Adrenal gland (tissue), 19 donors: ENCODE measurements at places on chromosomes 2 and 18.

DNA sequence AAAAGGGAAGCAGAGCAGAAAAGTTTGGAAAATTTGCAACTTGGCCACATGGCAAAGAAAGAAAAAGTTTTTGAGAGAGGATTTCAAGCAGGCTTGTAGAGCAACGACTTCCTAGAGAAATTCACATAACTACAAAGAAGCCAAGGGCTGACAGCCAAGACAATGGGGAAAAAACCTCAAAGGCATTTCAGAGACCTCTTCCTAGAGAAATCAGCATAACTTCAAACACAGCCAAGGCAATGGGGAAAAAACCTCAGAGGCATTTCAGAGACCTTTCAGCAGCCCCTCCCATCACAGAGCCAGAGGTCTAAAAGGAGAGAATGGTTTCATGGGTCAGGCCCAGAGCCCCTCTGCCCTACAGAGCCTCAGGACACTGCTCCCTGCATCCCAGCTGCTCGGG, 7.2 kb downstream of the ADI1 start:
- DNase-seq = no peak

DNA sequence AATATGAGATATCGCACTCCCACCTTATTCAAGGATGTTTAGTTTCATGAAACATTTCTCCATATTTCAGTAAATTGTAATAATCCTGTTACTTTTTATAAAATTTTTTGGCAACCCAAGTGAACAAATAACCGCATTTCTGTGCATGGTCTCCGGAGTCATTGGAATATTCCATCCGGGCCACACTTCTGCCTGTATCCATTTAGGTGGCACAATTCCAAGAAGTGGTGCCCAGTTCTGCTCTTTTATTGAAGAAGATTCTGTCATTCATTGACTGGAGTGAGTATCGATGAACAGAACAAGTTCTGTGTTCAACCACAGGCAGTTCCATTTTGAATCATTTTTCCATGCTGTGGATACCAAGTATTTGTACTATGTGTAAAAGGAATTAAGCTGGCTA, 26.6 kb upstream of the ICOS start:
- no peak for DNase-seq

DNA sequence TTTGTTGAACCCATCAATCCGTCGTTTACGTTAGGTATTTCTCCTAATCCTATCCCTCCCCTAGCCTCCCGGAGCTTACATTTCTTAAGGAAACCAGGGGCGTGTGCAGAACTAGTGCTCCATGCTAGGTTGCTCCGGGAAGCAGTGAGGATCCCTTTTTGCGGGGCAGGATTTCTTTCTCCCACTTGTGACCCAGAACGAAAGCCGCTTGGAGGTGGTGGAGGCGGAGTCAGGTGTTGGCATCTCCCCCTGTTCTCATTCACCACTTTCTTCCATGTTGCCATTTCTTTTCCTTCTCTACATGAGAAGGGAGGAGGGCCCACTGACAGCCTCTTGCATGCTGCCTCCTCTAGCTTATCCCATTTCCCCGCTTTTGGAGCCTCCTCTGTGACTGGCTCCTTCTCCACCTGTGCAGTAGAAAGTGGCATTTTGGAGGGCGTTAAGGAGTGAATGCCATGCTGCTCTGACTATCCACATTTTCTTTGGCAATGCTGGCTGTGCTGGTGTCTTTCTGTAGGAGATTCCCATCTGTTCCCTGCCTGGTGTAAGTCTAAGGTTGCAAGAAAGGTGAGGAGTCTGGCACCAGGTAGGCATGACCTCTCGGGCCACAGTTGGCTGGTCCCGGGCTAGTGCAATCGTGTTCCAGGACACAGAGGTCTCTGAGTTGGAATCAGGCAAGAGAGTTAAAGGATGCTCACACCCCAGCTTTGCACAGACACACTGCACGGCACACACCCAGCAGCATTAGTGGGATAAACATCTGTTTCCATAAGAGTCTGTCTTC, 89.5 kb downstream of the ACKR3 start:
- no peak for DNase-seq

- DNase-seq = no peak
Measured at GRCh38 chr2:147792966-147793617, 51.7 kb upstream of the ACVR2A start.

DNA sequence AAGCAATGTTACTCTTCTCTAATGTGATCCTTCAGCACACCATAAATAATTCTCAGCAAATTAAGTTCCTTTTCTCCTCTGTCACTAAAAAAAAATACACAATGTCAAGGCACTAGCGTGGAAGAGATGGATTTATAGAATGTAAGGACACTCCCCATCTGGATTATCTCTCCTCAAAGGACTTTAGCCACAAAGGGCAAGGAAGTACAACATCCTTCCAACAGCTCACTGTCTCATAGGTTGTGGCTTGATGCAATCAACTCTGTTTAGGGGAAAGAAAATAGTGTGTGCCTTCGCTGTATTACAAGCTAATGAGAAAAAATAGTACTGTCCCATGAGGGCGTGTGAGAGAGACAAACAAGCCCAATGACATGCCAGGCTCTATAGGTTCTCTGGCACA, 129.1 kb upstream of the DNMT3A start:
- no peak for DNase-seq

GRCh38 chr2:119837759-119838158, 78.0 kb downstream of the PTPN4 start:
- no peak for DNase-seq

DNA sequence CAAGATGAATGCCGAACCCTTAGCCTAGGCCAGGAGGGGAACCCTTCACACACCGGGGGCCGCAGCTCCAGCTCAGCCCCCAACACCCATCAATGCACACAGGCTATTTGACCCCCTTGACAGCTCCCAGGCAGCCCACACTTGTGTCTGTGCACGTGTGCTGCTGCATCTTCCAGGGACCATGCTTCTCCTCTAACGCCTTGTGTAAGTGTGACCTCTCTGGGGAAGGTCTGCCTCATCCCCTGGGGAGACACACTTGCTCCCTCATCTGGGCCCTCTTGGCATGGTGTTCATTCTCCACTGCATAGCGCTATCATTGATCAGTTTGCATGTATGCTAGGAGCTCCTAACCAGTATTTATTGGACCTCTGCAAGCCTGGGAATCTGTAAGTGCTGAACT, 120.0 kb upstream of the FHL2 start:
- DNase-seq = no peak

DNA sequence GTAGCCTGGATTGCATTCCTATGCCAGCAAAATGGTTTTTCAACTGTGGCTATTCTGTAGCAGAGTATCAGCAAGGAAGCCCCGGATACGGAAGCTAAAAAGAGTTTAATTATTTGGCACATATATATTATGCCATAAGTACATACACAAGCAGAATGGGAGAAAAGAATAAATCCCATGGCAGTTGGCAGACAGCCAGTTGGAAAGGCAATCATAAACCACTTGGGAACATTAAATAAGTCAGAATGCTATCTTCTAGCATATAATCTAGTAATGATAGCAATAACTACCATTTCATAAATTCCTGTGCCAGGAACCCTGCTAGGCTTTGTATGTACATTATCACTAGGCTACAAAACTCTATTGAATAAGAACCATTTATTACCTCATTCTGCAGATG, 26.0 kb downstream of the GALNT5 start:
- DNase-seq = no peak

DNA sequence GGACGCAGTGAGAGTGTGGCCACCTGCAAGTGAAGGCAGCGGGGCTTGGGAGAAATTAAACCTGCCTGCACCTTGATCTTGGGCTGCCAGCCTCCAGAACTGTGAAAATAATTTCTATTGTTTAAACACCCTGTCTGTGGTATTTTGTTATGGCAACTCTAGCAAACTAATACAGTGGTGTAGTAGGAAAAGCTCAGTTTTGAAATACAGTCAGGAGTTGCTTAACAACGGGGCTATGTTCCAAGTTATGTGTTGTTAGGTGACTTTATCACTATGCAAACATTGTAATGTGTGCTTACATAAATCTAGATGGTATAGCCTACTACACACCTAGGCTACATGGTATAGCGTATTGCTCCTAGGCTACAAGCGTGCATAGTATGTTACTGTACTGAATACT, 93.4 kb upstream of the FN1 start:
- no peak for DNase-seq

DNA sequence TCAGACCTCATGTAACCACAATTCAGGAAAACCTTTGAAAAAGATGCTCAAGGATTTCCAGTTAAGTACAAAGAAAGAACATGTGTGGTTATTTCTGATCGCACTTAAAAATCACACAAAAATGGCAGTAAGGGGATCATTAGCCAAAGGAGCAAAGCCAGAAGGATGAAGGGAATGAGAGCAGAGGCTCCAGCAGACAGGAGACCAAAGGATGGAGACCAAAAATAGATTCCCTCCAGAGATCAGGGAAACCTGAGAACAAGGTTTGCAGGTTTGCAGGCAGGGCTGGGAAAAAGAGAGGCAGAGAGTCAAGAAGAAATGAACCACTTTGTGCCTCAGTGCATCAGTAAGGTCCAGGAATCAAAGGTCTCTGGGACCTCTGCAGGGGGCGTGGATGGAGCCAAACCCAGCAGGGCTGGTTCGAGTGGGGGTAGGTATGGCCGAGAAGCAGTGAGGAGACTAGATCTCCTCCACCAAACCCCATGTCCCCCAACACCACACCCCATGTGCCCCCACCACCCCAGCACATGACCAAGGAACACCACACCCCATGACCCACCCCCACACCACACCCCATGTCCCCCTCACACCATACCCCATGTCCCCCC, 98.5 kb upstream of the GPC1 start:
- DNase-seq = no peak

DNA sequence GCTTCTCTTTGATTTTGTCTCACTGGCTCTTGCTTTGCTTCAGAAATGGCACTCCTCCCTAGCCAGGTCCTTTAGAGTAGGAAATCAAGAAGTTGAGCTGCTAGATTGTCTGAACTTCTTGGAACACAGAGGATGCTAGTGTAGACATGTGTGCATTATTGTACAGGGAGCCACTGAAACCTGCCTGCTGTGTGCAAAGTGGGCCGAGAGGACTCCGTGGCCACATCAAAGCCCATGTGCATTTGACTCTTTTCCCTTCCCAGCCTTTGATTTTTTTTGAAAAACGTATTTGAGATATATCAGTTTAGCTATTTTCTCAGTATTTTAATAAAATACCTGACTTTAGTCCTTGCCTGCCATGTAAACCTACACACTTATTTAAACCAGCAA, 83.1 kb downstream of the TMEM247 start:
- DNase-seq = no peak

- DNase-seq = no peak
Measured at GRCh38 chr18:37720663-37721062, 155.1 kb upstream of the CELF4 start.

GRCh38 chr2:44778671-44779476, 162.6 kb upstream of the SIX3 start:
- DNase-seq = no peak

- no peak for DNase-seq
Measured at GRCh38 chr18:79187532-79188277, 118.5 kb downstream of the ATP9B start.

DNA sequence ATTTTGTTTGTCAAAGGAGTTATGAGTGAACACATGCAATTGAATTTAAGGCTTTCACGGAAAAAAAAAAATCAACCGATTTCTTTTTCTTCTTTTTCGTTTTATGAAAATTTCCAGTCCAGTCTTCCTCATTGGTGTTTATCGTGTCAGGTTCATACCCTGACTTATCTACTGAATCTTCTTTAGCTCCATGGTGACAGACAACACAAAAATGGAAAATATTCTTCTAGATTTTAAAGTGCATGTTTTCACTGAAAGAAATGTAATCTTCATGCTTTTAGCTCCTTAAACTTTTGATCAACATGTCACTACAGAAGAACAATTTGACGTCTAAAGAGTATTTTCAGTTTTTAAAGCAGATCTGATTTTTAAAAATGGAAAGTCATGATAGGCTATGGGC, 14.7 kb downstream of the KCNE4 start:
- no peak for DNase-seq

GRCh38 chr2:73176881-73177644, 25.3 kb upstream of the NOTO start:
- peak; percentile 95 for DNase-seq

GRCh38 chr2:75666911-75667310, 20.3 kb downstream of the MRPL19 start:
- no peak for DNase-seq

DNA sequence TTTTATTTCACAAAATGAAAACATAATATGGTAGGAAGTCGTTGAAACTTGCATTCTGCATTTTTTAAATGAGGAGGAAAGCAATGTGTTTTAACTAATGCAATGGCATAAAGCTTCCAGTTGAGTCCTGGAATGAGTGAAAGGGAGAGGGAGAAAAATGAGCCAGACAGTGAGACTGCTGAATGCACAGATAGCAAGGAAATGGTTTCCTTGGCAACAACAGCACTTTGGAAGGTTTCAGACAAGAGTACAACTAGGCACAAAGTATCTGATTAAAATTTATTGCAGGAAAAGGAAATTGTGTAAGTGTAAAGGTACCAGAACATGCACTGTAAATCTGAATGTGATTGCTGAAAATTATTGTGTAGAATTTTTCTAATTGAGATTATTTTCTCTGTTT, 320.1 kb upstream of the KYNU start:
- no peak for DNase-seq

GRCh38 chr2:97752342-97753334, 39.3 kb downstream of the ZAP70 start:
- DNase-seq = no peak

- DNase-seq = peak; percentile 67
Measured at GRCh38 chr2:28406276-28407096, 13.8 kb downstream of the FOSL2 start.
